Hypothalamus (tissue), 51 donors: ENCODE measurements at places on chromosomes 7 and 10.

- DNase-seq, result no peak
Observed at GRCh38 chr10:124632064-124632531, 112.1 kb downstream of the FAM53B start.

GRCh38 chr10:79984851-79985250, 35.9 kb upstream of the SFTPD start:
- no peak for DNase-seq

- no peak for DNase-seq
Observed at GRCh38 chr7:128863433-128863989, 855 bp downstream of the ATP6V1F start.

DNA sequence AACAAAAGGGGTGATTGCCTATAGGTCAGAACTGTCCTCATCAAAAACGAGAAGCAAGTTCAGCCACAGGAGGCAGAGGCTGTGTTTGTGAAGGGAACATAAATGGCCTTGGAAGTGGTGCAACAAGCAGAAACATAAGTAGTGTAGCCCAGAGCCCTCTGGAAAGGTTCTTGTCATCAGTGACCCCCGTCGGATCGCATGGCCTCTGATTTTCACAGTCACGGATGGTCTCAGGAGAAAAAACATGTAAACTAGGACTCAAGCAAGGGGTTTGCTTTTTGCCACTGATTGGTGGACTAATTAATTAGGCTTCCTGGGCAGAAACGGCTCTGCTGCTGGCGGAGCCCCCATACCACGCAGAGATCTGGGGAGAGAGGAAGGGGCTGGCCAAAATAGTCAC, 496.5 kb upstream of the MKI67 start:
- no peak for DNase-seq

GRCh38 chr7:121094829-121095228, 106.3 kb downstream of the CPED1 start:
- DNase-seq, result no peak

DNA sequence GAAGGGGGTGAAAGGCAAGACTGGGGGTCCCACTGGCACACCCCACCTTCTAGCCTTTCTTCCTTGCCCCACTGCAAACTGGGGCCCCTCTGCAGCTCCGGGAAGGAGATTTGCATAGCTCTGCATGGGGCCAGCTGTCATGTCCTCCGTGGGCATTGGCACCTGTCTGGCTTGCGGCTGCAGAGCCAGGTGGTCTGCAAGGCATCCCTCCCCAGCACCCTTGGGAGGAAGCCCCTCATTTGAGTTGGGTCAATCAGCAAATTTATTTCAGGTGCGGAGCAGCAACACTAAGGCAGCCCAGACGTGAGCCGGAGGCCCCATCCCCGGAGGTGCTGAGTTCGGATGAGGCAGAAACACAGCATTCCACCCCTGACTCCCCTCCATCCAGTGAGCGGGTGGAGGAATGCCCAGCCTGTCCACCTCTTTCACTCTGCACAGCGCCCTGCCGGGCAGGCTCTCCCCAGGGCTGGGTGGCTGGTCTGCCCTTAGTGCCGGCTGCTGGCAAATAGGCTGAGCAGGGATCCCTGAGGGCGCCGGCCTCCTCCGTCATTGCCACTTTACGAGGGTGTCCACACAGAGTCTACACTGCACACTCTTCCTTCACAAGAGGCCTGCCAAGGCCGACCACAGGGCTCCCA, 143.2 kb downstream of the TCERG1L start:
- DNase-seq, result no peak

- no peak for DNase-seq
Observed at GRCh38 chr10:7397049-7398035, 13.5 kb downstream of the SFMBT2 start.

DNA sequence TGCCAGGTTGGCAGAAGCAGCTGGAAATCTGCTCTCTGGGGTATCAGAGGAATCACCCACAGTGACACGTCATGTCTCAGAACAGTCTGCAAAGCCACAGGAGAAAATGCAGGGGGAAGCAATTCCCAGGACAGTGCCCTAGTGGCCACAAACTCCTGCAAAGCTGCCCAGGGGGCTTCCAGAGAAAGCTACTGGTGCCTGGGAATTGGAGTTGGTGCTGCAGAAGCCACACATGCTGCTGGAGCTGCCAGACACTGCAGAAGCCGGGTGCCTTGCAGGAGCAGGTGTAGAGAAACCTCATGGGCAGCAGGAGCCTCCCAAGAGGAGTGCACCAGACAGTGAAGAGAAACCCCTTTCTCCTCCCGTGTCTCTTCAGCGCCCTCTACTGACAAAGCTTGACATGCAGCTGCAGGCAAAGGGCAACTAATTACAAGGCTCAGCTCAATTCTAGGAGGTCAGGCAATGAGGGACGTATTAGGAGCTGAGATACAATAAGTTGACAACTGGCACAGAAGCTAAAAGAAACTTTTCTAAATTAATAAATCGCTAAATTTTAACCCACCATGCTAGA, 30.2 kb upstream of the NUB1 start:
- no peak for DNase-seq

- no peak for DNase-seq
Observed at GRCh38 chr7:121023194-121023593, 34.7 kb downstream of the CPED1 start.

- DNase-seq, result no peak
Observed at GRCh38 chr10:67438605-67439304, 257.2 kb downstream of the CTNNA3 start.

- DNase-seq, result no peak
Observed at GRCh38 chr10:25745976-25746375, 188.1 kb upstream of the MYO3A start.

- DNase-seq, result no peak
Observed at GRCh38 chr7:152937282-152937681, 177.7 kb downstream of the ACTR3B start.

DNA sequence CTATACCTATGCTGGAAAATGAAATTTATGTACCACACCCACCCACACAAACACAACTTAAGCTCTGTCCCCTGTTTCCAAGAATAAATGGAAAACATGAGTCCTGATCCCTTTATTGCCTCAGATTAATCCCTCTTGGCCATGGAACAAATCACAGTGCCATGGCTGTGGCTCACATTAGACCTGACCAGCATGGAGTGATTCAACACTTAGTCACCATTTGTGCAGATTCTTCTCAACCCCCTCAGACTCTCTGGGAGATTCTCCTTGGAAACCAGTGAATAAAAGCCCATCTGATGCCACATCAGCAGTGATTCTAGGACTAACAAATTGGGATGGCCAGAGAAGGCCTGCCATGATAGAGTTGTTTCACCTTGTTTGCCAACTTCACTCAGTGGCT, 204.4 kb upstream of the TMEM72 start:
- no peak for DNase-seq

- DNase-seq, result no peak
Observed at GRCh38 chr10:74213571-74214162, 62.6 kb downstream of the ADK start.

- no peak for DNase-seq
Observed at GRCh38 chr10:125363791-125364190, 203.4 kb upstream of the CTBP2 start.

- no peak for DNase-seq
Observed at GRCh38 chr10:74262856-74263255, 111.8 kb downstream of the ADK start.

- DNase-seq, result no peak
Observed at GRCh38 chr7:140127360-140128127, 49.2 kb downstream of the KDM7A start.

GRCh38 chr10:91021901-91022300, 101.0 kb upstream of the ANKRD1 start:
- DNase-seq, result no peak

- DNase-seq, result no peak
Observed at GRCh38 chr7:72265071-72265904, 146.8 kb downstream of the CALN1 start.

GRCh38 chr10:112588225-112588990, 141.4 kb downstream of the VTI1A start:
- DNase-seq, result no peak

- DNase-seq, result no peak
Observed at GRCh38 chr10:116720241-116720643, 22.1 kb downstream of the HSPA12A start.

DNA sequence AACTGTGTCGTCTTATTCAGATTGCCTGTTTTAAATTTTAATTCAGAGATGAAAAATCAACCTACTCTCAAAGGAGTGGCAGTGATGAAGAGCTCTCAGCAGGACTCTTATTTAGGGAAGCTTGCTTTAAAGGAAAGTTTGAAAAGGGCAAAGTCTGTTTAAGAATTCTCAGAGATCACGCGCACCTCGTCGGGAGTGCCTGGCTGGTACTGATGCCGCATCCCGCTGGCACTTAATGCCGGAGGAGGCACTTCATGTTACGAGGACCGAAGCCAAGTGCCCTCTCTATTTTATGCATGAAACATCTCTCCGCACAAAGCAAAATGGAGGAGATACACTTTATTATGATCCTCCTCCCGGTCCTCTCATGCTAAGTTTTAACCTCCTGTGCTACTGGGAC, 71.1 kb upstream of the INSYN2A start:
- DNase-seq, result no peak

DNA sequence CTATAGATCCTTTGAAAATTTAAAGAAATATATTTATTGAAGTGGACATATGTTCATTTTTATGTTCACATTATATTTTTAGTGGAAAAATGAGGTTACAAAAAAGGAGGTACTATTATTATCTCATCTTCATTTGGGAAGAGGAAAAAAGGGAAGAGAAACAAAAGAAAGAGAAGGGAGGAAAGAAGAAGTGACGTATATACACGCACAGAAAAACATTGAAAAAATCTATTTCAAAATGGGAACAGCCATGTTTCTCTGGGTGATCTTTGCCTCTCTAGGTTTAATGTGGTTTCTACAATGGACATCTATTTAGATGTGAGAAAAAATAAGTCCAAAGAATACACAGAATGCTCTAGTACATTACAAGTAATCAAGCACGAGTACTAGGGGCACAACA, 14.8 kb downstream of the ANK3 start:
- DNase-seq, result no peak

DNA sequence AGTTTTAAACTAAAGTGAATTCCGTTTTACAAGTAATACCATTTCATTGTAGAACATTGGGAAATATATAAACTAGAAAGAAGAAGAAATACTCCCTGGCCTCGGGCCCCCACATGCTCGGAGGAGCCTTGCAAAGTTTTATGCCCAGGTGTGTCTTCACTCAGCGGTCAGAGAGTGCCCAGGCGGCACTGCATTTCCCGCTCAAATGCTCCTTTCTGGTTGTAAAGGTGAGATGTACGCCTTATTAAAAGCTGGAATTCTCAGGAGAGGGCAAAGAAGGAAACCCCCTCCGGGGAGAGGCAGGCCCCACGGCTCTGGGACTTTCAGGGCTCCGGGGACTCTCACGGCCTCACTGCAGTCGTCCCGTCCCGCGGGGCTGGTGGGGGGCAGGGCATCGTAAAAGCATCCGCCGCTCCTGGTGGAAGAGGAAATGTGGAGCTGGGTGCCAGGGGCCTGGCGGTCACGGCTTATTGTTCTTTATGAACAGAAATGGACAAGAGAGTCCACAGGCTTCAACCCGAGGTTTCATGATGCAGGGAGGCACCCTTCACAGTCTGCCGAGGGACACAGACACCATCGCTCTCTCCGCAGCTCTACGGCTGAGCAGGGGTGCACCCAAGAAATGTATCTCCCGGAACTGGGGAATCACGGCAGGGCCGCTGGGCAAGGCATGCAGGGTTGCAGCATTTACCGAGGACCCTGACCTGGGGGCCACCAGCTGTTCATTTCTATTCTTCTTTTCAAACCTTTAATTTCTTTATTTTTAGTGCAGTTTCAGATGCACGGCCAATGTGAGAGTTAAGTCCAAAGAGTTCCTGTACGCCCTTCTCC, 47.7 kb upstream of the INPP5A start:
- no peak for DNase-seq

DNA sequence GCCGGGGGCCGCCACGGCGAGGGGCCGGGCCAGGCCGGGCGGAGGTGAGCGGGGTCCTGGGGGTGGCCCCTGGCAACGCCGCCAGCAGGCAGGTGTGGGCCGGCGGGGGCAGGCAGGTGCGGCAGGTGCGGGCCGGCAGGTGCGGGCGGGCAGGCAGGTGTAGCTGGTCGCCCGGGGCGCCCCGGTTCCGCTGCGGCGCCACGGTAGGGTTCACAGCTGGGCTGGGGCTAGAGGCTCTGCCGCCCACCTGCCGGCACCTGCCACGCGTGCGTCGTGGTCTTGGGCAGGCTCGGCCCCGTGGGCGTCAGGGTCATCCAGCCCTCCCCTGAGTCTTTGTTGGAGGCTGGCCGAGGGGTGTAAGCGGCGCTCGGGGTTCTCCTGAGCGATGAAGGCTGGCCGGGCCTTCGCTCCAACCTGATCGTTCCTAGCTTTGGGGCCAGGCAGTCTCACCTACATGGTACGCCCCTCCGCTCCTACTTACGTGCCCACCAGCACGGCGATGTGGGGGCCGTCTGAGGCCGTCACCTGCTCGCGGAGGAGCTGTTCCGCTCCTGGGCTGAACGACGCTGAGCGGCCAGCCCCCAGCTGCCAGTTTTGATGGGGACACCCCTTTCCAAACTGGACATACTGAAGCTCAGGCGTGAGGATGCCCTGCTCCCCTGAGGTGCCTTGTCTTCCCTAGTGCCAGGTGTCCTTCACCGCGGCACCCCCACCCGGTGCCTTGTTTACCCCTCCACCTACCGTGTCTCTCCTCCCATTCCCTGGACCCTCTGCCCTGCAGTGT, 493 bp downstream of the ZMIZ2 start:
- DNase-seq, result no peak

DNA sequence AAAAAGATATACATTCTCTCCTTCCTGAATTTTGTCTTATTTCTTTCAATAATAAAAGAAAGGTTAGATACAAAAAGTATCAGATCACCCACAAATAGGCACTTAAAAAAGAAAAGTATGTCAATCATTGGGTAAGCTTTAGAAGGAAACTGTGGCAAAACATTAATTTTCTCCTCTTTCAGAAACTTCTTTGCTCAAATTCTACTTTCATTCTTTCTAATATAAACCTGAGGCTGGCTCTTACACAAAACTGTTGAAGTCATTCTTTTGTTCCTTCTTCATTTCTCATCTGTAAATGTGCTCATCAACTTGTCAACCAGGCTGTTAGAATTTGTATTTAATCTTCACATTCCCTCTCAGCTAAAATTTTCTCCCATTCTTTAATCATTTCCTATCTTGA, 124.6 kb downstream of the LRRN3 start:
- no peak for DNase-seq

DNA sequence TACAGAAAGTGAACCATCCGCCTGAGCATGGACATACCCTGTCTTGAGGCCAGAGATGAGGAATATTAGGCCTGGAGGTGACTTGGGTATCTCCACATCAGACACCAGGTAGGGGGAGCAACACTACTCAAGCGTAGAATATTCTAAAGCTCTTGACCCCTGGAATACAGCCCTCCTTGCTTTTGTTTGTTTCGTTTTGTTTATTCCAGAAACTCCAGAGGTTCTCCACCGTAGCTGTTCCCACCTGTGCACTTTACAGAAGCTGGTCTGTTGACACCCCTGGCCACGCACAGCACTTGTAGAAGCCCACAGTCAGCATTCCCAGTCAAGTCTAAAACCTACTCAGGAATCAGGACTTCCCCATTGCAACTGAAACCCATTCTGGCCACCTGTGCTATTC, 139.6 kb upstream of the NEBL start:
- no peak for DNase-seq

- no peak for DNase-seq
Observed at GRCh38 chr7:29284696-29285443, 90.3 kb downstream of the CHN2 start.

GRCh38 chr7:157890921-157891401, 554.2 kb downstream of the DNAJB6 start:
- no peak for DNase-seq

GRCh38 chr10:2150288-2150687, 413.0 kb upstream of the ADARB2 start:
- DNase-seq, result no peak

- no peak for DNase-seq
Observed at GRCh38 chr7:105610165-105610930, 29.1 kb upstream of the EFCAB10 start.
